ENCODE measurements at places on chromosomes 4 and X.

- no peak for DNase-seq
Observed at GRCh38 chrX:70455366-70456202, 10.9 kb downstream of the DLG3 start.

- peak; percentile 24 for DNase-seq
Observed at GRCh38 chr4:90127706-90128345, 632 bp downstream of the CCSER1 start.

- DNase-seq, result no peak
Observed at GRCh38 chr4:9792381-9792780, 10.9 kb downstream of the DRD5 start.

- DNase-seq, result no peak
Observed at GRCh38 chr4:2259541-2260343, 2.2 kb downstream of the MXD4 start.

DNA sequence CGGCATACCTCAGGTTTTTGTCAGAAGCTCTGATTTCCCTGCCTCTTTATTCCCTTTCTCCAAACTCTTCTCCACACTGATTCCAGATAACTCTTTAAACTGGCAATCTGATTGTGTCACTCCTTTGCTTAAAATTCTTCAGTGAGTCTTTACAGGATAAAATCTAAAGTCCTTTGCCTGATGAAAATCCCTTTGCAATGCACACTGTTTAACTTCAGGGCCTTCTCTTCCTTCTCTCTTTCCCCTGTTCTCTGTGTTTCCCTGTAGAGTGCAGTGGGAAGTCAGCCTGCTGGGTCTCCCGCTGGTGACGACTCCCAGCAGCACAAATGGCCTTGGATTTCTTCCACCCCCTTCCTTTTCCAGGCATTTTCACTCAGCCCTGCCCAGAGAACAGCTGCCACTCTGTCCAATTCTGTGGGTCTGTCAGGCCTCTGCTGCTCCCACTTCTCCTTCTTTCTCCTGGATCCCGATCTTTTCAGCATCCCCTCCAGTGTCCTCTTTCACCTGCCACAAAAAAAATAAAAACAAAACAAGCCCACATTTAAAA is 189.9 kb upstream of the NWD2 start:
- no peak for DNase-seq

- DNase-seq, result no peak
Observed at GRCh38 chr4:82528868-82529267, 32.9 kb downstream of the TMEM150C start.

- DNase-seq, result no peak
Observed at GRCh38 chr4:42710329-42710728, 53.4 kb upstream of the ATP8A1 start.

GRCh38 chrX:120485638-120486520 is 16.8 kb upstream of the LAMP2 start:
- peak; percentile 49 for DNase-seq

DNA sequence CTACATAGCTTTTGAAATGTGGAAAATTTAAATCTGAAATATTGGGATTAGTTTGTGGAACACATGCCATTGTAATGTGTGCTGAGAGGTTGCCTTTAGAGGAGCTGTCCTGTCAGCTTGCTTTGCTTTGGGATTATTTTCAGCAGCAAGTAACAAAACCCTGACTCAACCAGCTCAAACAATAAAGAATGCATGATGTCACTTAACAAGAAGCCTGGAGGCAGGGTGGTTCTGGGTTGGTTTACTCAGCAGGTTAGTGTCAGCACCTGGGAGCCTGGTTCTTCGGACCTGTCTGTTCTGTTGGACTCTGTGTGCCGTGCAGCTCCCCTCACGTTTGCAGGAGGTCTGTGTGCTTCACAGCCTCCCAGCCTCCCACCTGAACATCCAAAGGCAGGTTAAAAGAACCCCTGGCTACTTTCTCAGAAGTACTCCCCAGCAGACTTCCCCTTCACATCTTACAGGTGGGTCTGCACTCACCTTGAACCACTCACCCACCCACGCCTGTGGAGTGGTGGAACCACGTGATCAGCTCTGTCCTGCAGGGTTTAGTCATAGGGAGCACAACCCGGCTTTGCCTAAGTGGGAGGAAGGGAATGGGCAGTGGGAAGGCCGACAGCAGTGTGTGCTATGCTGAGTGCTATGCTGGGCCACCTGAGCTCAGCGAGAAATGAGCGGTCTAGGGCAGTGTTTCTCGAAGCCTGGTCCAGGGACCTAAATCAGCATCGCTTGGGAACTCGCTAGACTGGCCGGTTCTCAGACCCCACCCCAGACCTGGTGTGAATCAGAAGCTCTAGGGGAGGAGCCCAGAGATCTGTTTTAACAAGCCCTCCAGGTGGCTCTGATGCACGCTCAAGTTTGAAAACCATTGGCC is 20.4 kb downstream of the TMEM131L start:
- no peak for DNase-seq

- no peak for DNase-seq
Observed at GRCh38 chr4:185071236-185071811, 53.0 kb downstream of the HELT start.
